ENCODE measurements at places on chromosomes 3 and 15.

GRCh38 chr15:92142242-92143232 lies 251.1 kb upstream of the ST8SIA2 start:
- no peak for DNase-seq

GRCh38 chr3:82000773-82001172 lies 239.3 kb upstream of the GBE1 start:
- DNase-seq = no peak

GRCh38 chr3:110846971-110847370 lies 224.6 kb upstream of the NECTIN3 start:
- DNase-seq = no peak

DNA sequence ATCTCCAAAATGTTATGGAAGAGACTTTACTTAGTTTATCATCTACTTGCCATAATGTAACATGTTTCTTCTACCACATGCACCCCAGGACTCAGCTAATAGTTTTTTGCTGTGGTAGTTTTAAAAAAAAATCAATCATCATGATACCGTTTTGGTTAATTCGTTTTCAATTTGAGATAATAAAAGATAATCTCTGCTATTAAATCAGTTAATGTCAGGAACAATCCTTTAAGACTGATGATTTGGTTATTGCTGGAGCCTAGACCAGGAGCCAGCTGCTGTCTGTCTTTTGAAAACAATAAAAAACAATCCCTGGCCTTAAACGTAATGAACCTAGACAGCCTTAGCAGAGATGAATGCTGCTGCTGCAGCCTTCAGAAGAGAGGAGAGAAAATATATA lies 403.7 kb downstream of the OXSM start:
- no peak for DNase-seq

DNA sequence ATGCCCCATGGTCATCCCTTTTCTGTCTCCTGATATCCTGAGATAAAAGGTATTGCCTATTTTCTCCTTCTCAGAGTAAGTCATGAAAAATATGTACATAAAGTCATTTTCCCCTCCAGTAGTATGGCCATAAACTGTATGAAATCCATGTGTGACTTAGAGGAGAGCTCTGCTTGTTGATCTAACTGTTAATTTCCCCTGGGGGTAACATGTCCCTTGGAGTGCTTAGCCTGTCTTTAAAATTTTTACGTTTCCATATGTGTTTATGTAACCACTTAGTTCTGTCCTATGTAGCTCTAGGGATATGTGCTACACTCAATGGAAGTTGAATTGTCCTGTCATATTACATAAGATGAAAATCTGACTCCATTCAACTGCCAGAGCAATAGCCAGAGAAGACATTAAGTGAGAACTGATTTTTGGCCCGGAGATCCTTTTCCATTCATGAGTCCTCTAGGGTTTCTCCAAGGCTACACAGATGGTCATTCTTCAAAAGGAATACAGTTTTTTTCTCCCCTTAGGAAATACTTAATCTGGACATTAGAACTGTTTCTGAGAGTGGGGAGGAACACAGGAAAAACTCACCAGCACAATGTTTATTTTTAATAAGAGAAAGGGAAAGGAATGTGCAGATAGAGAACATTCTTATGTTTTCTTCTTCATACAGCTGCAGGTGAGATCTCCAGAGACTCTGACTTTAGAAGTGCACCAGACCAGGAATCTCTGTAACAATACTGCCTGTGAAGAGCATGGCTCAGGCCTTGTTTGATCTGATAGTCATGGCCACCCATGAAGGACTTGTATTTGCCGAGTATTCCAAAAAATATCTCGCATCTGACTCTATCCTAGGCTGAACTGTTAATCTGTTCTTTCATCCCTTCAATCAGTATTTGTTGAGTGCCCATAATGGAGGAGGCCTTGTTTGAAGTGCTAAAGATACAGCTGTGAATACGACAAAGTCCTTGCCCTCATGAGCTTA lies 29.8 kb upstream of the CLRN1 start:
- DNase-seq = no peak

- no peak for DNase-seq
Observed at GRCh38 chr3:124588794-124589193, 141.5 kb upstream of the UMPS start.

DNA sequence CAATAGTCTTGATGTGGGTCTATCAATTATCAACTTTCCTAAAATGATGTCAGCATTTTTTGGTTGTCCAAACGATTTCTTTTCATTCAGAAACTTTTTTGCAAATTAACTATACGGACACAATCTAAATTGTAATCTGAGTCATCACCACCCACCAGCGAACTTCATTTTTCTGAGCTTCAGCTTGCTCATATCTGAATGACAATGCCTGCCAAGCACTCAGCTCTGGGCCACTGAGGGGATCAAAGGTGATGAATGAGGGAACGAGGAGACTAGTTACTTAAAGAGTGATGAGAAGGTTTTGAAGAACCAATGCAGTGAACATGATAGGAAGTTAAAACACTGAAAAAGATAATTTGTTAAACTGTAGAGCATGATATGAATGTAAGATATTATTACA lies 14.9 kb upstream of the TBC1D23 start:
- DNase-seq = no peak

- no peak for DNase-seq
Observed at GRCh38 chr3:127406309-127407025, 118.6 kb upstream of the PRR20G start.

DNA sequence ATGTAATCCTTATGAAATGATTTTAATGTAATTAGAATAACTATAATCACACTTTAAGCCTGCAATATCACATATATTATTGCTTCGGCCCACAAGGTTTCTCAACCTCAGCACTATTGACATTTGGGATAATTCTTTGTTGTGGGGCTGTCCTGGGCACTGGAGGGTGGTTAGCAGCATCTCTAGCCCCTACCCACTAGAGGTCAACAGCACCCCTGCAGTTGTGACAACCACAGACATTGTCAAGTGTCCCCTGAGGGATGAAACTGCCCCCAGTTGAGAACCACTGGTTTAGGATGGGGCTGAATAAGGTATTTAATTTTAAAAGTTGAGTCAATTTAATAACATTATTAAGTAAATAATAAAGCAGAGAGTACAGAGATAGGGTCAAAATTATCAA lies 6.4 kb upstream of the ABHD2 start:
- no peak for DNase-seq

GRCh38 chr3:179958759-179959158 lies 78.0 kb downstream of the PEX5L start:
- DNase-seq = no peak

- DNase-seq = no peak
Observed at GRCh38 chr15:89401631-89402517, 67.2 kb upstream of the POLG start.

DNA sequence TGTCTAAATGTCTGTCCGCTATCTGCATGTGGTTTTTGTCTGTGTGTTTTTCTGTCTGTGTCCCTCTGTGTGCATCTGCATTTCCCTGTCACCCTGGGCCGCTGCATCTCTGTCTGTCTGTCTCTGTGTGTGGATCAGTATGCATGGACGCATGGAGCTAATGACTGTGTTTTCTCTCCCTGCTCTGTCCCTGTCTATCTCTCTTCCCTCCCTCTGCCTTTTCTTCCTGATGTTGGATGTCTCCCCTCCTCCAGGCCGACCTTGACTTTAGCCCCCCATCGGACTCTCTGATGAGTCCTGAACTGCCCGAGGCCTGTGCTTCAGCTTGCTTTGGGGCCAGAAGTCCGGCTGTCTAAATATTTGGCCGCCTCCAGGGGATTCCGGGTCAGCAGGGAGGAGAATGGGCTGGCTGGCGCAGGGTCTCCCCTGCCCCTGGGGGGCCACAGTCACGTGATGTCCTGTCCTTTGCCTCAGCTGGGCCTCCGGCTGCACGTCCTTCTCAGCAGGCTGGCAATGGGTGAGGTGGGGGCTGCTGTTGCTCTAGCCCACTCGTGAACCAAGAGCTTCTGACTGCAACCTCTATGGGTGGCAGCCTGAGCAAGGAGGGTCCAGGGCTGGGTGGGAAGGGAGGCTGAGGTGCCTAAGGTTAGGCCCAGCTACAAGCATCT lies 3.7 kb downstream of the SLC38A3 start:
- DNase-seq = no peak

DNA sequence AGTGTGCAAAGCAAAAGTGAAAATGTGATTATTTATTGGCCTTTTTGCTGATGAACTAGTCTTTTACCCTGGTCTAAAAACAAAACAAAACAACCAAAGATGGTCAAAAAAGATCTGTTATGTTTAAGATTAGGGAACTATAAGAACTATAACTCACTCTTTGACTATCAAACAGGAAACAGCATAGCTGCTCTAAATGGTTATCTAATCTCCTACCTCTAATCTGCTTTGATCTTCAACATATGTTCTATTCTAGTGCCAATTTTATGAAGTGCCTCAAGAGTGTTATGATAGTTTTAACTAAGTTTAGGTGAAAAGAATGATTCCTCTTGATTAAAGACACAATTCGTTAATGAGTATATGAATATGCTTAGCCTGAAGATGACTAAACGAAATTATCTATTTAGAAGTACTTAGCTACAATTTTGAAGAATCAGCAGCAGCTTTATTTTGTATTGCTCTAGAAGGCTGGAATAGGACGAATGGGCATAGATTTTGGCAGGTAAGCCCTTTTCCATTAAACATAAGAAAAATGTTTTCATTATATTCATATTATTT lies 46.0 kb downstream of the SETD2 start:
- DNase-seq = no peak

DNA sequence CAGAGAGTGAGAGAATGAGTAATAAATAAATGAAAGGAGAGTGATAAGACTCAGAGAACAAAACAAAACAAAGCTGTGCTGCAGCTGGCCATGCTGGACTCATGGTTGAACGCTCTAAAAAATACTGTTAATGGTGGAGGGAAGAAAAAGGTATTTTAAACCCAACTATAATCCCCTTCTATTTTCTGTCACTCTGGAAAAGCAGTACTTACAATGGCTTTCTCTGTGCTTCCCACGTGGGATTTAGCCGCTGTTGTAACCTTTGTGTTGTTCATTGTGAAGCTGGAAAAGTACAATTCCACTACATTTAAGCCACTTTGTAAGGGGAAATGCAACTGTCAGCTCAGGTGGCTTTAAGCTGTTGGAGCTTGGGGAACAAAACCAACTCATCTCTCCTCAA lies 917.7 kb downstream of the IGSF11 start:
- no peak for DNase-seq

DNA sequence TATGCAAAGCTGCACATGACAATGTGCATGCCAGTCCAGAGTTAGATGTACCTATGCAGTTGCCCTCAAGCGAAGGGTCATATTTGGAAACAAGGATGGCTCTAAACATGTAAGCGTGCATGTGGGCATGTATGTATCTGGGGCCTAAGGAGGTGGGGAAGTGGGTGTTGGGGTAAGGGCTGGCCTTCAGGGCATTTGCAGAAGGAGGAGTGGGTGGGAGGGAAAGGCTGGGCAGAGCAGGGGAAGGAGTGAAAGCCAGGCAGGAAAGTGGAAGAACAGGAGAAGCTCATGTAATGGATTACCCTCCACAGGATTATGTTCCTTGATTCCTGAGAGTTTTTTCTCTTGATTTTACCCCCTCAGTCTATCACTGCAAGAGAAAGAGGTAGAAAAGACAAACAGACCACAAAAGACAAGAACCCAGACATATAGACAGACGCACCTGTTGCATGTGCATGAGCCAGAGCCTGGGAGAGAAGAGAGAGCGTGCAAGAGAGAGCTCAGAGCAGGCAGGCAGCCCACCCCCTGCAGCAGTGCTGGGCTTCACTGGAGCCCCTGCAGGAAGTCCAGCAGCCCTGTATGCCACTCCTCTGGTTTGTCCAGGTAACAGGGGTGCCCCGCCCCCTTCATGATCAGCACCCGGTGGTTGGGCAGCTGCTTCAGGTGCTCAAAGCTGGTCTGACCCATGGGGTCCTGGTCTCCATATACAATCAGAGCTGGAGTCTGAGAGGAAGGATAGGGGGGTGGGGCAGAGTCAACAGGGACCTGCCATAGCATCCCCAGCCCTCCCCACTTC lies 1.8 kb upstream of the PCBP4 start:
- no peak for DNase-seq

- DNase-seq = no peak
Observed at GRCh38 chr3:120608506-120608905, 12.4 kb downstream of the NDUFB4 start.

GRCh38 chr15:64430000-64430735 lies 30.2 kb upstream of the ZNF609 start:
- DNase-seq = no peak

- no peak for DNase-seq
Observed at GRCh38 chr15:48516121-48516520, 129.4 kb downstream of the FBN1 start.

DNA sequence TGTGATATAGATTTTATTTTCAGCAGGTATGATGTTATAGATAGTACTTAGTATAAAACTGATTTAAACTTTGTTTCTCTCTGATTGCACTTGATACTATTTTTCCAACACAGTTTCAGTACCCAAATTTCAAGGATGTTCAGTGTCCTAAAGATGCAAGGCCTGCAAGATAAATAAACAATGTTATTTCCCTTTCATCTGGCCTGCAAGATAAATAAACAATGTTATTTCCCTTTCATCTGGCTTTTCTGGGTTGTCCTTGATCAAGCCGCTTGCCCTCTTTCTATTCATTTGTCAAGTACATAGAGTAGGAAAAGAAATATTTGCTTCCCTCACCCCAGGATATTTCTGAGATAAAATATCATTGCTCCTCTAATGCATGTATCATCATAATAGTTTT lies 571.0 kb downstream of the FGF12 start:
- DNase-seq = no peak

DNA sequence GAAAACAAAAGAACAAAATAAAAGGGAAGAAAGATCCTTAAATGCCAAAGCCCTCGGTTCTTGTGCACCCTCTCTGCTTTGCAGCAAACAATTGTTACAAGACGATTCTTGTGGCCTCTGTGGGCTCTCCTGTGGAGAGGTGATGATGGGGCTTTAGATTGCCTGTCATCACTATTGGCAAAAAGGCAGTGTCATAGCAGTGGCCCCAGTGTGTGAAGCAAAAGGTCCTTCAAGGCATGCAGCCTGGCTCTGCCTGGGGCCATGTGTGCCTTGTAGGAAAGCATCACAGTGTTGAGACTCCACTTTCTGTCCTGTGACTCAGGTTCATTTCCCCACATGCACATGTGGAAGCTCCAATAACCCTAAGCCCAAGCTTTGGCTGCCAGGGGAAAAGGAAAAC lies 43.7 kb downstream of the POC1A start:
- no peak for DNase-seq

- DNase-seq = no peak
Observed at GRCh38 chr3:60126511-60127304, 1076.9 kb upstream of the CFAP20DC start.

DNA sequence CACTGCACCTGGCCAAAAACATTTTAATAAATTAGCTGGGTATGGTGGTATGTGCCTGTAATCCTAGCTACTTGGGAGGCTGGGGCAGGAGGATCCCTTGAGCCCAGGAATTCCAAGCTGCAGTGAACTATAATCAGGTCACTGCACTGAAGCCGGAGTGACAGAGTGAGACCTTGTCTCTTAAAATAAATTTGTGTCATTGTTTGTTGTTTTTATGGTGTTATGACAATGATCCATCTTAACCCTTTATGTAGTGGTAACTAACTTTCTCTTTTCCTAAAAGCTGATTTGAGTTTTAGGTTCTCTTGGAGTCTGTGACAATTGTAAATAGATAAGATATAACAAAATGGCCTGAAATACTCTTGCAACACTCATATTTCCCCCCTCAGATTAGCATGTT lies 20.7 kb downstream of the FLNB start:
- no peak for DNase-seq

GRCh38 chr3:49667701-49668413 lies 6.3 kb upstream of the APEH start:
- no peak for DNase-seq

GRCh38 chr15:71678191-71678590 lies 132.2 kb upstream of the NR2E3 start:
- DNase-seq = no peak

GRCh38 chr3:131701153-131701770 lies 198.5 kb upstream of the MRPL3 start:
- DNase-seq = no peak

- no peak for DNase-seq
Observed at GRCh38 chr3:54846119-54846518, 81.7 kb downstream of the LRTM1 start.
